CD8-positive, alpha-beta T cell (primary cell): ENCODE measurements at places on chromosomes 2 and 18. TPM values are rescaled to one million over a fixed set of nuclear protein-coding genes. Genes with fewer than 3 reads are reported as not detected.
A peak's percentile ranks its signal among the peaks of the same experiment; 100 is the strongest.

DNA sequence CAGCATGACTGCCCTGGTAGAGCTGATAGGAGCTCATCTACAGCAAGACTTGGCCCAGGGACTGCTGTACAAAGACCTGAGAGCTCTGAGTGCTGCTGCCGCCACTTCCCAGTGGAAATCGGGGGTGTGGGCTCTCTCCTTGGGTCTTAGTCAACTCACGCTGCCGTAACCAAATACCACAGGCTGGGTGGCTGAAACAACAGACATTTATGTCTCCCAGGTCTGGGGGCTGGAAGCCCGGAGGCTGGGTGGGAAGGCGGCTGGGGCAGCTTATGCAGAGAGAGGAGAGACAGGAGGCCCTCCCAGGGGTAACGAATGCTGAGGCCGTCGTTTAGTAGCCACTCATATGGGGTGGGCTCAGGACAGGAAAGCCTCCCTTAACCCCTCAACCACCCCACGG lies 15.4 kb upstream of the MAL start:
- no peak for DNase-seq

- DNase-seq = no peak
Observed at GRCh38 chr18:78693429-78693828, 286.2 kb upstream of the SALL3 start.

DNA sequence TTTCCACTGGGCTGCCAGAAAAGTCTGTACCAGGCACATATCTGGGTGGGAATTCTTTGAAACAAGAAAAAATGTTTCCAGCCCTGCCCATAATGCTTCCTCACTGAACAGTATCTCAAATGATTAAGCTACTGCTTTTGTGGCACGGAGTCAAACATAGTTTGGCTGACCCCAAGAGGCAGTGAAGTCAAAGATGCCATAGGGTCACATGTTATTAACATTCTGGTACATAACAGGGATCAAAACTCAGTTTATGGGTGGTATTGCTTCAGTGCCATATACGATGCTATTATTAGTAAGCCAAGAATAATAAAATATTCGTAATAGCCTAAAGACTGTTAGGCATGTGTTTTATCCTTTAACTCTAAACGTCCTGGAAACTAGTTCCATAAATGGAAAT lies 112.4 kb downstream of the FEZ2 start:
- no peak for DNase-seq

GRCh38 chr2:218406949-218407618 lies 7.4 kb downstream of the CTDSP1 start:
- DNase-seq = peak; percentile 84

- DNase-seq = no peak
Observed at GRCh38 chr2:95700519-95700918, 108.7 kb downstream of the TRIM43 start.

DNA sequence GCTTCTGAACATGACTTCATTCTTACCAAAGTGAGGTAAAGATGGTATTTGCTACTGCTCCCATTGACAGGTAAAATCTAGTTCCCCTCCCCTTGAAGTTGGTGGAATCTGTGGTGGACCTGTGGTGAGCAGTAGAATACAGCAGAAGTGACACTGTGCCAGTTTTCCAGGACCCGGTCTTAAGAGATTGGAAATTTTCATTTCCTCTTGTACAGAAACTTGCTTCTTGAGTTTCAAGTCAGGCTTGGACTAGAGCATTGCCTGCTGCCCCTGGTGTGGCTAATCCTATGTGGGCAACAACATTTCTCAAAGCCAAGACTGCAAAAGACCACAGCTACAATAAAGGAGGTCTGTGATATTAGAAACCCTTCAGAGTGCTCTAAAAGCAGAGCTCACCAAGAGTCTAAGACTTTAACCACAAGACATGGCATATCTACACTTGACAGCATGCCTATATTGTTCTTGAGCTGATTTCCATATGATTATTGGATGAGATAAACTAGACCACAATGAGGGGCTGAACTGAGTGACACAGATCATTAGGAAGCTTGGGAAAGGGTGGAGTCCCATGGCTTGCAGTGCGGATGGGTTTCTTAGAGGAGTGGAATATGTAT lies 458.1 kb downstream of the BCL11A start:
- DNase-seq = no peak

- DNase-seq = no peak
Observed at GRCh38 chr2:228847684-228848083, 423.4 kb downstream of the PID1 start.

GRCh38 chr2:153057743-153058142 lies 339.3 kb downstream of the ARL6IP6 start:
- DNase-seq = no peak

DNA sequence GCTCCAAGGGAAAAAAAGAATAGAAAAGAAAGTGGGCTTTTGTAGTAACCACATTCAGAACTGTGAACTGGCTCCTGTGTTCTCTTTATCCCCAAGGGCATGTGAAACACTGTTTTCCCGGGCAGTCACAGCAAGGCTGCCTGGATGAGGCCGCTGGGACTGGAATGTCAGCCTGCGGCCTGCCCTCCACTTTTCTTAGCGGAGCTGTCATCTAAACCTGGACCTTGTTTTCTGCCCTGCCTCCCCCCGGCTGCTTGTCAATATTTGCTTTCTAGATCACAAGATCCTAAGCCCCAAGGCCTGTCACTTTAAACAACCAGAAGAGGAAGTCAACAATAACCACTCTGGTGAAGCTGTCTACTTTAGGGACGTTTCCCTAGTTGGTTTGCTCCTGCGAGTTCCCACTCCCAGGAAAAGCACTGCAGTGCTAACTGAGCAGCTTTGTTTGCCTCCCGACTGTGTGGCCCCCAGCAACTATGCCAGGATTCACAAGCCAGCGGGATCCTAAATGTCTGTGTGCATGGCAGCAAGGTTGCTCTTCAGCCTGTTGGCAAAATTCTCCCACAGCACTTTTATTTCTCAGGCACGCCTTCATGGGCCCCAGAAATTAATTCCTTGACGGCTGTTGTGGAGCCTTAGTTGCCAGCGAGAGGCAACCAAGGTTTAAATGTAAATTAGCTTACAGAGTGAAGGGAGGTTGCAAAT lies 30.6 kb downstream of the SOWAHC start:
- no peak for DNase-seq

GRCh38 chr2:106363791-106364190 lies 104.4 kb downstream of the RGPD3 start:
- no peak for DNase-seq

GRCh38 chr2:46720592-46721185 lies 194.9 kb downstream of the MCFD2 start:
- DNase-seq = no peak

DNA sequence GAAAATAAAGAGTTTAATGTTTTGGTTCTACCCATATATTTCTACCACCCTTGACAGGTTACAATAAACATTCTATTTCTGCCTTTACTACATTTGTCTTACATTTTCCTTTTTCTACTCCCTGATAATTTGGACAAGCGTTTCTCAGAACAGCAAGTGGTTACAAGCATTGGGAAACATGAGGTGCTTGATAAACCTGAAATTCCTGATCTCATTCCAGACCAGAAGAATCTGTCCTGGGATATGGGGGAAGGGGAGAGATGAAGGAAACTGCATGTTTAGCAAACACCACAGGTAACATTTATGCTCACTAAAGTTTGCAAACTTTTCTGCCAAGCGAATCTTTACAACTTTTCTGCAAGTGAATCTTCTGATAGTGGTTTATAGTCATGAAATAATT lies 28.3 kb upstream of the DSC1 start:
- no peak for DNase-seq

GRCh38 chr2:205347899-205348298 lies 334.4 kb upstream of the NRP2 start:
- no peak for DNase-seq

- no peak for DNase-seq
Observed at GRCh38 chr2:24203029-24203786, 28.4 kb downstream of the FAM228A start.

DNA sequence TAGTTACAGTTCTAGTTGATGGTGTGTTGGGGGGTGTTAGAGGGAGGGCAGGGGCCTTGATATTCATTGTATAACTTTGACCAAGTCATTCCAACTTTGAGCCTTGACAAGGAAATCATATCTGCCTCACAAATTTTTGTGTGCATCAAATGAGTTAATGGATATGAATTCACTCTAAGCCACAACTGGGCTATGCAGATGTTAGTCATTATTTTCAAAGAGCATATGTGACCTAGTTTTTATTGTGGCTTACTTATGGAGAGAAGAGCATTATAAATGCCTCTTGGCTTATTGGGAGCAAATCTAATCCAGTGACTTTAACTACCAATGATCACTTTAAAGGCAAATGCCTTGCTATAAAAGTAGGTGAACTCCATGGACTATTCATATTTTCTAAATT lies 250.2 kb downstream of the LPIN1 start:
- no peak for DNase-seq

GRCh38 chr18:70387027-70387426 lies 98.2 kb downstream of the SOCS6 start:
- no peak for DNase-seq

DNA sequence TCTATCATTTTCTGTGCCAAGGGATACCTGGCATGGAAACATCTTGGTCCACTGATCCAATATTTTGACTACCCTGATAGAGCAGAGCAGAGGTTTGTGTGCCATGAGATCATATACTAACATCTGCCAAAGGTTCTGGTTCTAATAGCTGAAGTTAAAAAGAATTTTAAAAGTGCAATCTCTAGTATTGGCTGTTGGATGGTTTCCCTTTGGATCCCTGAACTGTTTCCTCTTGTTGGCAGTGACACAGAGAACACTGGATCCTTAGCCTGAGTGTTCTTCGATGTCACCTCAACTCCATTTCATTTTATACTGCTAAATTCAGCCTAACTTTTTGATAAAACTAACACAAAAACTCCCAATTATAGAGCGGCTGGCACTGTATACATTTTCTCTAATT lies 169.3 kb upstream of the FBXO11 start:
- DNase-seq = no peak

- no peak for DNase-seq
Observed at GRCh38 chr2:133498662-133499585, 69.3 kb downstream of the NCKAP5 start.

- no peak for DNase-seq
Observed at GRCh38 chr2:166560022-166560421, 66.0 kb upstream of the SCN7A start.

GRCh38 chr2:142069251-142069888 lies 61.4 kb downstream of the LRP1B start:
- DNase-seq = no peak

DNA sequence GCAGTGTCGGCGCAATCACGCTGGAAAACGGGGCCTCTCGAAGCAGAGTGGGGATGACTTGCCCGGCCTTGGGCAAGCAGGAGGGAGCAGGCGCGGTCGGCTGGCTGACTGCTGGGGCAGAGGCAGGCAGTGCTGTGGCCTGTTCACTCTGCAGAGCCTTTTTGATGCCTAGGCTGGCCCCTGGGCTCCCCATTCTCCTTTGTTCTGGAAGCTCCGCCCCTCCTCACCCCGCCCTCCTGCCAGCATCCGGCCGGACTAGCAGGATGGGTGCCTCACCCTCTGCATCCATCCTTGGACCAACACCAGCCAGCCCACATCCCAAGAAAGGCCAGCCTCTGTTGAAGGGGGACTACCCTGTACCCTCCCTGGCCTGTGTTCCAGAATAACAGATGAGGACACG lies at the start of gene ASPRV1:
Gene ASPRV1, minus strand, starts transcription at position 136 of the 400 bp plus-strand sequence. CDS start 195 bp downstream, outside the sequence.
- no peak for DNase-seq

GRCh38 chr18:68735483-68736343 lies 20.8 kb upstream of the TMX3 start:
- DNase-seq = no peak

- DNase-seq = no peak
Observed at GRCh38 chr2:220583725-220584124, 956.3 kb downstream of the SLC4A3 start.

DNA sequence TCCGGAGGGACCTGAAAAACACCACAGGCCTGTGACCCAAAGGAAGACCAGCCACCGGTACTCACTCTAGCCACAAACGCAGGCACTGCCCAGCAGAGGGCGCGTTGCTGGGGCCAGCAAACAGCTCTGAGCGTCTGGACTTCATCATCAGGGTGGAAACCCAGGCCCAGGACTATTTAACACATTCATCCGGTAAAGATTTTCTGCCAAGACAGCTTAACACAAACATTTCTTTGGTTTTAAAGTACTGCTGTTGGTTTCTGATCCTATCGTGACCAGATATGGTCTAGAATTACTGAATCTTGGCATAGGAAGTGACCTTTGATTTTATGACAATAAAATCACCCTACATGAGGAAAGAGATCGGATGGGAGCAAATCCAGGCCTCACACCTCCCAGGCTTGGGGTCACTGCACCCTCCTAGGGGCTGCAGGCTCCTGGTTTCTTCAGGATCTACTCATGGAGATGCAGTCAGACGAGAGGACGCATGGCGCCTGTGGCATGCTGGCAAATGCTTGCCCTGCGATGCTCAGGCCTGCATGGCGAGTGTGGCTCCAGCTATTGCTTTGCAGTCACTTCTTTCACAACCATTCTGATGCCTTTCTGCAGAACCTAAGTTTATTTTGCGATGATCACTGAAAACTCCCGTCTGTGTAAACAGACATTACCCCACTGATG lies 130.4 kb downstream of the COL4A4 start:
- DNase-seq = no peak

GRCh38 chr18:11004951-11005350 lies 144.4 kb downstream of the PIEZO2 start:
- no peak for DNase-seq

GRCh38 chr2:52335727-52336126 lies 1303.8 kb upstream of the NRXN1 start:
- DNase-seq = no peak

- no peak for DNase-seq
Observed at GRCh38 chr2:113181258-113182051, 7.7 kb downstream of the PSD4 start.

DNA sequence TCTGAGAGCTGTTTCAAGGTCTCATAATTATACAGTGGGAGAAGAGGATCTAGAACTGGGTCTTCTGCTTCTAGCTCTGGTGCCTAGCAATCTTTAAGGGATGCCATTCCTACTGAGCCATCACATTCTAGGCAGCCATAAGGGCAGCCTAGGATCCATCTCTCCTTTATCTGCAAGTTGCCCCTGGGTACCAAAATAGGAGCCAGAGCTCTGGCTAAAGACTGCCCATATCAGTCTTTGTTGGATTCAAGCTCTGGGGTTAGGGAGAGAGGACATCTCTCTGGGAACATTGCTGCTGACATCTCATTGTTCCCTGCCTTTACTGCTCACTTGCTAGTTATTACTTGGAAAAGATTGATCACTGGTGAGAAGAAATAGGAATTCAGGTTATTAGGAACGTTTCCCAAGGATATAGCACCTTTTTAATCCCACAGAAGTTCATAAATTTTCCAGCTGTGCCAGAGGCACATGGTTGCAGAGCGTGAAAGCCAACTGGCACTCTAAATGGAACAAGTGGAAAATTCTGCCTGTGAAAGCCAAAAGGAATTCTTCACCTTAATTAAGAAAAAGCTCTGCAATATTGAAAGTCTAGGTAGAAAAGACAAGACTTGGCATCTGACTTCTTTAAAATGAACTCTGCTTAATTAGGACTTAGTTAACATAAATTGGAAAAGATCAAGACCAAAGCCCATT lies 102.2 kb downstream of the CDC42EP3 start:
- DNase-seq = no peak

ZNF892 gene
- total RNA-seq = 0.78 TPM

TTN gene
- 22.9 TPM for total RNA-seq

CCL20 gene
- total RNA-seq = 2.3 TPM

CCT7 gene
- total RNA-seq = 93.1 TPM

CCDC121 gene
- total RNA-seq = 0.92 TPM

STARD6 gene
- not detected for total RNA-seq

ADGRF3 gene
- 1.7 TPM for total RNA-seq

PLCD4 gene
- 1.0 TPM for total RNA-seq

CERKL gene
- not detected for total RNA-seq

SMAD4 gene
- total RNA-seq = 86.5 TPM

GYPC gene
- total RNA-seq = 195 TPM

RMC1 gene
- total RNA-seq = 59.8 TPM

CPSF3 gene
- 14.1 TPM for total RNA-seq

TDRD15 gene
- not detected for total RNA-seq
